HFF-Myc (cell line): ENCODE measurements at places on chromosomes 3 and 15.

GRCh38 chr3:141955175-141955574 is 78.7 kb downstream of the ATP1B3 start:
- DNase-seq, result no peak

DNA sequence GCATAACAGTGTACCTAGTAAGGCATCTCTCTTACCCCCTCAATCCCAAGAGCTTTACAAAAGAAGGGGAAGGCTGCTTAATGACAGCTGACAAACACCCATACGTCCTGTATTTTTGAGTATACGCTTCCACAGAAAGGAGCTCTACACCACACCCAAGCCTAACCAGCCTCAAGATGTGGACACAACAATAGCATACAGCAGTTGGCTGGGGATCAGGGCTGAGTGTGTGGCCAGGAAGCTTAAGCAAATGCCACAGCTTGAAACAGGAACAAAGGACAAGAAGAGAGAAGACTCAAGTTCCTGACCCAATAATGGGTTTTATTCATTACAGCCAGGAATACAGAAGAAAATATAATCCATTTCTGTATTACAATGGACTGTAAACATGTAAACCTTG is 6.9 kb downstream of the HEXA start:
- DNase-seq, result no peak

DNA sequence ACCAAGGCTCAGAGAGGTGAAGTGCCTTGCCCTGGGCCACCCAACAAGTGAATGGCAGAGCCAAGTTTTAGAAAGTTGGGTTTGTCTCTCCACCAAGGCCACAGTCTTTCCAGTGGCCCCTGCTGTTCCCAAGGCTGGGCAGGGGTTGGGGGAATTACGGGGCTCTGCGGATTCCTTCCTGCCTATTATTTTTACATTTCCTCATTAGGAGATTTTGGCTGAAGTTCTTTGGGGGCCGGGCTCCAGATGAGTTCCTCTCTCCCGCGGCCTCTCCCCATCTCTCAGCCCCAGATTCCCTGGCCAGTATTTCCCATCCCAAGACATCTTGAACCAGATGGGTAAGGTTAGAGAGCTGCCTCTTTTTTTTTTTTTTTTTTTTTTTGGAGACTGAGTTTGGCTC is 44.0 kb upstream of the SMAD6 start:
- DNase-seq, result no peak

DNA sequence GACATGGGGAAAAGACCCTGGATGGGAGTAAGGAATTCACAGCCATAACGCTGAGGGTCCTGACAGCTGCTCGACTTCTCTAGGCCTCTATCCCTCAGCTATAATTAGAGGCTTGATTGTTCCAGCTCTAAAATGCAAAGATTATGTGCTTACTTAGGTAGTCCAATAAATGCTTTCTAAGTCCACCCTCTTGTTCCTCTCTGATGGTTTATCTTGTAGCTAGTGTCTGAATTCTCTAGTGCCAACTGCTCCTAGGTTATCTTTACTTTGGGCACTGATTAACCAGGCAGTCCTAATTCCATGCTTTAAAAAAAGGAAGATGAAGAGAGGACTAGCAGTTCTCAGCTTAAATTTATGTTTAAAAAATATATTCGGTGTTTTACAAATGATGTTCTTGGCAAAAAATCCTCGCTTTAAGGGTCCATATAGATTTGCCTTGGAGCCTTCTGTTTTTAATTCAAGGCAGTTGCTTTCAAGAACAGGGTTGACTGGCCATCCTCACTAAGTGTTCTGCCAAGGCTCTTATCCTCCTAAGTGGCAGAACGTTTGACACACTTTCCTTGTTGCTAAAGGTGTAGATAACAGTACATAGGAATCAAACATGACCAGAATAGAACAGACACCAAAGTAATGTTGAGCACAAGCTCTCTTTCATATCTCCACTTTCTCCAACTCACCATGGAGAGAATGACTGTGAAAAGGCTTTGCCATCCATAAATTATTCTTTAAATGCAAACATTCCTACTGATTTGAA is 60.6 kb downstream of the THRB start:
- DNase-seq, result no peak

DNA sequence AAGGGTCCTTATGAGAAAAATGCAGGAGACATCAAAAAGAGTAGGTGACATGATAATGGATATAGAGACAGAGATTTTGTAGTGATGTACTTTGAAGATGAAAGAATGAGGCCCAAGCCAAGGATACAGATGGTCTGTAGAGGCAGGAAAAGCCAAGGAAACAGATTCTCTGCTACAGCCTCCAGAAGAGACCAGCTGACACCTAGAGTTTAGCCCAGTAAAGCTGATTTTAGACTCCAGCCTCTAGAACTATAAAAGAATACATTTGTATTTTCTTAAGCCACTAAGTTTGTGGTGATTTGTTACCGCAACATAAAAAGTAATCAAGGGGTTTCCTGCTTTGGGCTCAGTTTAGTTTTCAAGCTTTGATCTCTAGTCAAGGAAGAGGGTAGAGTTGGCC is 64.8 kb downstream of the STRIT1 start:
- DNase-seq, result no peak

DNA sequence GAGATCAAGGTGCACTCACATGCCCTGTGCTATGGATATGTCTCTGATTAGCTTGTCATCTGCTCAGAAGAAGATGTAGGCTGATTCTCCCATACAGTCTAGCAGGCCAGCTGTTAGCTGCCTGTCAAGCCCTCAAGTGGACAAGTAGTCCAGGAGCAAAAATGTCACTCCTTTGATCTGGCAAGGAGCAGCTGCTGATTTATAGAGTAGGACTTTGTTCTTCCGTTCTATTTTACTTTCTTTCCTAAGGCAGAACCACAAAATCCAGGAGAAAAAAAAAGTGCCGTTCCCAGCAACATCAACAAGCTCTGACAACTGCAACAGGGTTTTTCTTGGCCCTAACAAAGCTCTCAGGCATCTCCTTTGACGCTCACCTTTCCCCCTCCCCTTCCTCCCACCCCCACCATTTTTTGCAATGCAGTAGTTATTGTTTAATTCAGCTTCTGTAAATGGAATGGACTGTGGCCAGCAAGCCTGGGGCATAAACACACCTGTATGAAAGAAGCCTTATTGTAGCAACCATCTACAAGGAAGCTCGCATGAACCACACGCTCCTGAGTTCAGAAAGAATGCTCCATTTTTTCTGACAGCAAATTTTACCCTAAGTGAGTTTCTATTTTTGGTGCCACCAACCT is 196.3 kb downstream of the MEIS2 start:
- no peak for DNase-seq

- DNase-seq, result no peak
Observed at GRCh38 chr3:52077925-52078324, 21.6 kb upstream of the DUSP7 start.

GRCh38 chr15:62277816-62278394 is 112.8 kb upstream of the C2CD4B start:
- DNase-seq, result no peak

DNA sequence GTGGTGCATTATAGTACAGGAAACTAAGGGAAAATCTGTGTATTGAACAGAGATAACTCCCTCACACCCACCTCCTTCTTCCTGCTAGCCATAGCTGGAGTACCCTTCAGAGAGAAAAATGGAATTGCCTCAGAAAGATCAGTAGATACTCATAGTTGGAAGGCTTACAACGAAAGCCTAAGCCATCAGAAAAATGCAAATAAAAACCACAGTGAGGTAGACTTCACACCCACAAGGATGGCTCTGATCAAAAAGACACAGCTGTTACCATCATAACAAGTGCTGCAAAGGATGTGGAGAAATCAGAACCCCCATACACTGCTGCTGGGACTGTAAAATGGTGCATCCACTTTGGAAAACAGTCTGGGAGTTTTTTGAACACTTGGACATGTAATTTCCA is 7.4 kb upstream of the DLG1 start:
- no peak for DNase-seq

GRCh38 chr3:196691386-196691785 is 20.7 kb downstream of the CEP19 start:
- no peak for DNase-seq

DNA sequence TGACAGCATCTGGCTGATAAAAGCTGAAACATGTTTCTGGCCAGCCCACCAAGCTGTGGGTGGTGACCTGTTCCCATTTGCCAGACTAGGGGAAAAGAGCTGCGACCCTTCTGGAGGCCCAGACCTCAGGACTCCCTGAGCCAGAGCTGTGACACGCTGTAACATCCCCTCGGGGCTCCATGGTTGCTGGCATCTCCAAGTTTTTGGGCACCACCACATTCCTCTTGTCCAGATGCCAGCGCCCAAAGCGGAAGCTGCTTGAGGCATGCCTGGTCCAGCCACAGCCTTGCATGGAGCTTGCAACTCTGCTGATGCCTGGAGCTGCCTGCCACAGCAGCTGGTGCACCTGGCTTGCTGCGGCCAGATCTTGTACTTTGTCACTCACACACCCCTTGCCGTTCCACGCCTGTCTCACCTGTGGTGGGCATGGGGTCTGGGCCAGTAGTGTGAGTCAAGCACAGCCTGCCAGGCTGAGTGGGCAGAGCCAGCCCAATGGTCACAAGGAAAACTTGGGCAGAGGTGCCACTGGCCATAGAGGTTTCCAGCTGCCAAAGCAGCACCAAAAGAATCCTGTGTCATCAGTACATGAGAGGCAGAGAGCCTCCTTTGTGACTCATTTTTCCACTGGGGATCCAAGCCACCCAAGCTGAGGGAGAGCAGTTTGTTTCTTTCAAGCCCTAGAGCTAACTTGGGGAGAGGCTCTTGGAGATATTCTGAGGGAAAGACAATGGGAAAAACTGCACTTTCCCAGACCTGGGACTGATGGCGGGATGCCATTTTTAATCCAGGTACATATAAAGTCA is 45.7 kb upstream of the PTX3 start:
- no peak for DNase-seq

- no peak for DNase-seq
Observed at GRCh38 chr3:161028555-161029153, 76.5 kb downstream of the B3GALNT1 start.

DNA sequence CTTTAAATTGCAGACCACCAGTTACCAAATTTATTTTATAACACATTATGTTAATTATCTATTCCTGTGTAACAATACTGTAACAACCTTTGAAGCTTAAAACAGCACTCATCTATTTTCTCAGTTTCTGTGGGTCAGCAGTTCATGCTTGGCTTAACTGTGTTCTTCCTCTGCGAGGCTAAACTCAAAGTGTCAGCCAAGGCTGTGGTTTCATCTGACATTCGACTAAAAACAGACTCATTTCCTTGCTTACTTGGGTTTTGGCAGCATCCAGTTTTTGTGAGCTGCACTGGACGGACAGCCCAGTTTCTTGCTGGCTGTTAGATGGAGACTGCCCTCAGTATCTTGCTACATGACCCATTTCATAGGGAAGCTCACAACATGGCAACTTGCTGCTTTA is 247.3 kb upstream of the KCNH8 start:
- DNase-seq, result no peak

DNA sequence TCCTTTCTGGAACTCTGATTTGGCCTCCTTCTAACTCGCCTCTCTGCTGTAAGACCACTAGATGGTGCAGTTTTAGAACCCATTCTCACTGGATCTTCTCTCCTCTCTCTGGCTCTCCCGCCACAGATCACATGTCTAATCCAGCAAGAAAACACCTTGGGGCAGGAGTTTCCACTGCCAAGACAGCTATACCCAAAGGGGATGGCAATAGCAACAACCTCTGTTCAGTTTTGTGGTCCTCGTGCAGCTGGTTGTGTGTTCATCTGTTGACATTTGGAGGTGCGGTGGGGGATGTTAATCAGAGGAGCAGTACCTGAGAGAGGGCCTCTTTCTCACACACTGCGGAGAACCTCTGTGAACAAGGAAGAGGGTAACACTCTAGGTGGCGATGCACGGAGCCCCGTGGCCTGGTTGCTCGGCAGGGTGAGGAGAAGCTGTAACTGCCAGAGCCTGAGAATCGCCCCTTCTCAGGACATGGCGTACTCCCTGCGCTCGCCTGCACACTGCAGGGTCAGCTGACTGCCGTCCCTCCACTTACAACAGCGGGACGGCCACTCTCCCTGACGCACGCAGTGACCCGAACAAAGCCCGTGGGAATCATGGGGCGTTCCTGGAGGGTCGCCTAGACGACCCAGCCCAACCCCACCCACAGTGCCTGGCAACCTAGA is at the start of gene TEX55:
Gene TEX55 (plus strand): TSS at position 666 of the 668 bp plus-strand sequence. CDS start 25 bp downstream, outside the sequence.
- no peak for DNase-seq

DNA sequence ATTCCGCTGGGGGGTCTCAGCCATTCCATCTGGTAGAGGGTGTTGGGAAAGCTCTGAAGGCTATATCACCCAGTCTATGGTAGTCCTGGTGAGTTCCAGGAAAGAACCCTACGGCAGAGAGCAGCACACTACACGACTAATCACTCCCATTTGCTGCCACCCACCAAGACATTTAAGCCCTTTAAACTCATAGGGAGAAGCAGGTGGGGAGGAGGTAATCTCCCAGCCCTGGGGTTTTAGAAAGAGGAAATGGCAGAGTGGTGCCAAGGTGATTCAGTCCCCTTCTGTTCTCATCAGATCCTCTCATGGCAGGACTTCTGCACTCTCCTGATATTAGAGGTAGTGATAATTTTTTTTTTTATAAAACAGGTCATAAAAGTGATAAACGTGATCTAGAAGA is 10.6 kb upstream of the VWA5B2 start:
- no peak for DNase-seq

DNA sequence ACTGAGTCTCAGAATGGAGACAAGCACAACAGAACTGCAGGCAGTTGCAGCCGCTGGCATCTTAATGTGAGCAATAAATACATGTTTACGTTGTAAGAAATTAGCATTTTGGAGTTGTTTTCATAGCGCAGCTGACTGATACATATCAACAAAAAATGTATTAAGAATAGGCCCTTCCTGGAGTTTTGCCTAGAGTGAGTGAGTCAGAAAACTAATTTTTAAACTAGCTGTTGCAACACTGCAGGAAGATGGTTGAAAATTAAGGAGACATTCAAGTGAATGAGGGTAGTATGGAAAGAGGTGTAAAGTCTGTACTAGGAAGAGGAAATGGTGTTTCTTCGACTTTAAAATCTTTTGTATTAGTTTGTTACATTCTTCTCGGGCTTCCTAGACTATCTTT is 39.6 kb upstream of the TIMP4 start:
- DNase-seq, result no peak

GRCh38 chr3:48855681-48856447 is 8.2 kb upstream of the PRKAR2A start:
- no peak for DNase-seq

GRCh38 chr3:167330993-167331785 is 48.9 kb downstream of the ZBBX start:
- no peak for DNase-seq

GRCh38 chr3:119819806-119820205 is 37.9 kb downstream of the NR1I2 start:
- DNase-seq, result no peak

DNA sequence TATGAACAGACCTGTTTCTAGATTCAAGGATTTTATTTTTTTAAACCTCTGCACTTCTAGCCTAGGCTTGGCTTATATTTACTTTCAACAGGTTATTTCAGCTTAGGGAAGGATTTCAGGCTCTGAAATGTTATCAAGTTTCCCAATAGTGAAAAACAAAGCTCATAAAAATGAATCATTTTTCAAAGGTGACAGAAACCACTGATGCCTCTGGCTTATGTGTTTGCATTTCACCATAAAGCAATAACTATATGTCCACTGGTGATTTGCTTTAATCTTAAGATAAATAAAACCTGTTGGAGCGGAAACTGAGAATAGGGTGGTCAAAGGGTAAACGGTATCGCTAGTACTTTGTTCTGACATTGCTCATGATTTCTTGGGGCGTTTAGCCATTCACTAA is 141.2 kb upstream of the LRIG1 start:
- no peak for DNase-seq

- DNase-seq, result no peak
Observed at GRCh38 chr3:133763797-133764683, 17.8 kb downstream of the TF start.

GRCh38 chr3:41307065-41307464 is 107.8 kb downstream of the CTNNB1 start:
- no peak for DNase-seq

- DNase-seq, result no peak
Observed at GRCh38 chr3:49461443-49462171, 8.5 kb upstream of the DAG1 start.
